ENCODE measurements at places on chromosomes 13 and 19.
A peak's percentile ranks its signal among the peaks of the same experiment; 100 is the strongest.

DNA sequence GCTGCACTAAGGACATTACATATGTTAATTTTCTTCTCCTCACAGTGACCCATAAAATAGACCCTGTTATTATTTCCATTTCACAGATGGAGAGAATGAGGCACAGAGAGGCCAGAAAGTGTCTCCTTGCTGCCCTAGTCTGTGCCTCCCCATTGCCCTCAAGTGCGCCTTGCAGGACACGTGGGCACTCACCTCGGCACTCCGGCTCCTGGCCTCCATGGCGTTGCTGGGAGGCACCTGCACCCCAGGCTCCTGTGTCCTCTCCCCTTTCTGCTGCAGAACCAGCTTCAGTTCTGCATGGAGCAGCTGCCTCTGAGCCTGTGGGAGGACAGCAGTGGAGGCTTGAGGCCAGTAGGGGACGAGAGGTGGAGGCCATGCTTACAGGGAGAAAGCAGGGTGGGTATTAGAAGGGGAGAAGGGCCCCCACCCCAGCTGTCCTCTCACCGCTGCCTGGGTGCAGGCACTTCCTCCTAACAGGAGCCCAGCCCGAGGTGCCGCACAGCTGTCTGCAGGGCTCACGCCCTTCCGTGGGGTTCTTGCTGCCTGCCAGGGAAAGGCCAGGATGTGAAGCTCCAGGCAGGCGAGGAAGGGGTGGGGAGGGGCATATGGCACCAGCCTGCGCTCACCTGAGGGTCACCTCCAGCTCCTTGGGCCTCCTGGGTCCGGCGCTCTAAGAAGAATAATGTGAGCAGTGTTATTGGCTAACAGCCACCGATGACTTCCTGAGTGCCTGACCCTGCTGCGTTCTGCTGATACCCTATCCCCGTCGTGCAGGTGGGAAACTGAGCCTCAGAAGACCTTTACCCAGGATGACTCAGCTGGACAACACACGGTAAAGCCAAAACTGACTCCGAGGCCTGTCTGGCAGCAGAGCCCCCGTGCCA lies 5.2 kb downstream of the PRX start:
- DNase-seq = no peak

- DNase-seq = no peak
Measured at GRCh38 chr13:113186061-113186900, 22.2 kb downstream of the PCID2 start.

DNA sequence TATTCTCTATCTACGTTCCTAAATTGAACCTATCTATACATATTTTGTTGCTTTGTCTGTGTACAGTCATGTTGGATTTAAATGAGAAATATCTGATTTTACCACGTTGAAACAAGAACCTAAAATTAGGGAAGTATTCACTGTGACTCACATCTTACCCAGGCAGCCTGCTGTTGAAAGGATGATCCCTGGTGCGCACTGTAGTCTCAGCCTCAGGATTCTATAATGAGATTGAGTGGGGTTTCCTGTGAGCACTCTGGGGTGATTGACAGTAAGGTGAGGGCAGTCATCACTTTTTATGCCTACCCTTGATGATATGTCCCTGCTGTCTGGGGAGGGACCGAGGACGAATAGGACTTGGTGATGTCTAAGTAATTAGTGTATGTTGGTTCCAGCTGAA lies 35.4 kb downstream of the PCCA start:
- no peak for DNase-seq

DNA sequence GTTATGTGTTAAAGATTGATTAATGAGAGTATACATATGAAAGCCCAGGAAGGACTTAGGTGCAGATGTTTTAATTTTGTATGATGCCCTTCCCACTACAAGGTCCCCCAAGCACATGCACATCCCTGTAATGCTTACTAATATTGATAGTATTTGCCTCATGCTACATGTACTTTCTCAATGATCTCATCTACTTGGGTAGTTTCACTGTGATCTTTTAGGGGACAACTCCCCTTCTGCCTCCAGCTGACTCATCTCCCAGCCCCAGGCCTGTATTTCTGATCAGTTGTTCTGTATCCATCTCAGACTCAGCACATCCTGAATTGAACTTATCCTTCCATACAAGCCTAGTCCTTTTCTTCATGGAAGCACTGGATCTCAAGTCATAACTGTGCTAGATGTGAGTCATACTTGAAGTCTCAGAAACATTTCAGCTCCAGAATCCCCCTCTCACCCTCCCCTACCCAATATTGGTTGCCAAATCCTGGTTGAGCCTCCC lies 49.4 kb upstream of the INTS6 start:
- DNase-seq = peak; percentile 37

GRCh38 chr19:5594521-5594950 lies 26.8 kb upstream of the TINCR start:
- no peak for DNase-seq

DNA sequence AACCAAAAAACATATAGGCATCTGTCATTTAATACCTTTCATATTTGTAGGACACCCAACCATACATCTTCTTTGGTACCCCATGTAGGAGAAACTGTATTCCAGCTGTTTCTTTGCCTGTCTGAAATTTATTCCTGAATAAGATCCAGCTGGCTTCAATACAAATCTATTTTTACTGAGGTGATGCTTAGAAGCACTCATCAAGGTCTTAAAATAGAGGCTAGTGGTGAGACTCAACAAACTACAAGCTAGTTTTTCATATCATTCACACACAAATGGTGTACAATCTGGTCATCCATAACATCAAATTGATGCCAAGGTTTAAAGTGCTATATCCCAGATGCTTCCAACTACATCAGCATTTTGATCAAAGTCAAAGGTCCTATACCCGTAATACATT lies 1071.3 kb upstream of the MIR17HG start:
- no peak for DNase-seq

GRCh38 chr19:16726916-16727315 lies 7.3 kb downstream of the NWD1 start:
- DNase-seq = no peak

Measured in stimulated activated CD8-positive, alpha-beta memory T cell treated with anti-CD3 and anti-CD28 coated beads, Interleukin-7, amount 100 ng/mL, for 48 hours (primary cell).